Esophagus muscularis mucosa (tissue), 4 donors: ENCODE measurements at places on chromosomes 7 and 10. TPM values are rescaled to one million over a fixed set of nuclear protein-coding genes. Genes with fewer than 3 reads are reported as not detected.

DNA sequence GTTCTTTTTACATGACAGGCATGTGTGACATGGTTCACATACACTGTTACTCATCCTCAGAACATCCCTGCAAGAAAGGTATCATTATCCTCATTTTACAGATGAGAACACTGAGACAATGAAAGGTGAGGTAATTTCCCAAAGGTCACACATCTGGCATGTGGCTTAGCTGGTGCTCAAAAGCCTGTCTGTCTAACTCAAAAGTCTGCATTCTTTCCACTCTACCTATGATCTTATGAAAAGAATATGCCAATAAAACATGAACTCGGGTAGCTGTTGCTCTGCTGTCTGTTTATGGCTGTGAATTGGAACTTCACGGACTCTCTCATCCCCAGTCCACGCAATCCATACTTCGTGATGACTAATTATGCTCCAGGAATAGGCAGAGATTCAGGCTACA, 79.0 kb upstream of the ODAD2 start:
- no peak for DNase-seq

GRCh38 chr10:77310288-77310840, 327.2 kb downstream of the KCNMA1 start:
- no peak for DNase-seq

IFIT1B gene
- total RNA-seq = not detected

SPDYE17 gene
- total RNA-seq = not detected
